ENCODE measurements at places on chromosomes 16 and 17.
A peak's percentile ranks its signal among the peaks of the same experiment; 100 is the strongest.

GRCh38 chr16:9484881-9485280 lies 393.4 kb downstream of the HAPSTR1 start:
- no peak for DNase-seq

DNA sequence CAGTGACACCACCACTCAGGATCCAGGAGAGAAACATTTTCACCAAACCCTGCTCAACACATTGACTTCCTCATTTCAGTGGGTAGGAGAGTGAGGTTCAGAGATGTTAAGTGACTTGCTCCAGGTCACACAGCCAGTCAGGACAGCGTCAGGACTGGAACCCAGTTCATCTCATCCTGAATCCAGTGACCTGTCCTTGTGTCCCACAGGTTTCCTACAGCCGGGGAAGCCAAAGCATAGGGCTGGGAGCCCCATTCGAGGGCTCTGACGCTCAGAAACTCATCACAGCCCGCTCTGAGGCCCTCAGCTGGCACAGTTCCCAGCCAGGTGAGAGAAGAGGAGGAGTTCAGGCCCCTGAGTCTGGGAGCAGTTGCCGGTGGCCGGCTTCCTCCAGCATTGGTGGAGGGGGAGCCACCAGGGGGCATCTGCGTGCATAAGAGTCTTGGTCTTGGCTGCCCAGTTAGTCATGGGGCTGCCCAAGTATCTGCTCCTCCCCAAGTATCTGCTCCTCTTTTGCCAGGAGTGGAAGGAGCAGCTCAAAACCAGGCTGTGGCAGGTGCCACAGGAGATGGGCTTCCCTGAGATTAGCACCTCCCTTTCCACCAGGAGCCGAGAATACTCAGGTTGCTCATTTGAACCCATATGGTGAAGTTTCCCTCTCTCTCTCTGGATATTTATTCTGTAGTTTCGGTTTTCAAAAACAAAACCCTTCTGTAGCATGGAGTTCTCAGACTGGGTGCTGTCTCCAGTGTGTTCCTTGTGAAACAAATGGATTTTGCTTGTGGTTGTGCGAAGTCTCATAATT lies 56.0 kb downstream of the TNFRSF13B start:
- DNase-seq: peak; percentile 42

DNA sequence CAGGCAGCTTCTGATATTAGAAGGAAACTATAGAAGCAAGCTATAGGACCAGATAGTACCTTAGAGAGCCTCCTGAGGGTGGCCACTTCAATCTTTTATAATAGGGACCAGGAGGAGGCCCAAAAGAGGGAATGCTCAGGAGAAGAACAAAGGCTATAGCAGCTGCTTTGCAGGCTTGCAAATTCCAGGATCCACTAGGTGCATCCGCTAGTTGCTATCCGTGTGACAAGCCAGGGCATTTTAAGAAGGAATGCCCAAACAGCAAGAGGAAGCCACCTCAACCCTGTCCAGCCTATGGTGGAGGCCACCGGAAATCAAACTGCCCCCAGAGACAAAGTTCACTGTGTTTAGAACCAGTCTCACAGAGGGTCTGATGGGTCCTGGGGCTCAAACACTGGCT lies 192.6 kb upstream of the KIF2B start:
- DNase-seq: no peak

GRCh38 chr17:68526548-68526947 lies 14.3 kb downstream of the PRKAR1A start:
- DNase-seq: no peak

DNA sequence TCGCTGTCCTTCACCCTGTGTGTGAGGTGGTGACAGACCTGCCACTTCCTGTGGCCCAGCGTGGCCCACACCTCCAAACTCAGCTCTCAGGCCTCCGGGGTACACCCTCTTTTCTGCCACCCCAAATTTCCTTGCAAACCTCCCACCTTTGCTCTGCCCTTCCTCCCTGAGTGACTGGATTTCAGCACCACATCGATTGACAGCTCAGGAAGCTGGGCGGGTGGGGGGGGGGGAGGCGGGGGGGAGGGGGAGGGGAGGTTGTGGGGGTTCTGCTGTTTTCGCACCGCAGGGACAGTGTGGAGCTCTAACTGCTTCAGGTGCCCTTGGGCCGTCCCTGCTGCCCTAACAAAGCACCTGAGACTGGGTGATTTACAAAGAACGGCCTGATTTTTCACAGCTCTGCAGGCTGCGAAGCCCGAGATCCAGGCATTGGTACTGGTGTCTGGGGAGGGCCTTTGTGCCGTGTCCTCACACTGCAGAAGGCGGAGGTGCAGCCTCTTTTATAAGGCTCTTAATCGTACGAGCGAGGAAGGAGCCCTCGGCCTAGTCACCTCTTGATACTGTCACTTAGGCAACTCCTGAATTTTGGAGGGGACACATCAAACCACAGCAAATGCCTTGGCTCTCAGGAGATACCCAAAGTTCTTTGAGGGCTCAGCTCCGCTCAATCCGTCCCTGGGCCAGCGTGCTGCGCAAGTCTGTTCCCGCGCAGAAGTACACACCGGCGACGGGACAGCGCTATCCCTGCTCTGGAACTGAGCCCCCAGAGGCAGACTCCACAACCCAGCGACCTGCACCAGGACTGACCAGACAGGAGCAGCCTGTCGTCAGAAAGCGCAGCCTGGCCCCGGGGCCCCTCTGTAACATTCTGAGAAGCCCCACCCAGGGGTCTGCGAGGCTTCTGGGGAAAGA lies 3.6 kb downstream of the NDUFAF8 start:
- DNase-seq: no peak

DNA sequence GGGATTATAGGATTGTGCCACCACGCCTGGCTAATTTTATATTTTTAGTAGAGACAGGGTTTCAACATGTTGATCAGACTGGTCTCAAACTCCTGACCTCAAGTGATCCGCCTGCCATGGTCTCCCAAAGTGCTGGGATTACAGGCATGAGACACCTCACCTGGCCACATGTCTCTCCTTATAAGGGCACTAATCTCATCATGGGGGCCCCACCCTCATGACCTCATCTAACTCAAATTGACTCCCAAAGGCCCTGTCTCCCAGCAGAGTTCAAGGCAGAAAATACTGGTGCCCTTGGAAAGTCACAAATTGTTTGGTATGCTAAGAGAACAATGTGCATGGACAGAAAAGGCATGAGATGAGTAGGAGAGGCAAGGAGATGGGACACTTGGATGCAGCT lies 49.3 kb upstream of the GRIN2A start:
- DNase-seq: no peak

DNA sequence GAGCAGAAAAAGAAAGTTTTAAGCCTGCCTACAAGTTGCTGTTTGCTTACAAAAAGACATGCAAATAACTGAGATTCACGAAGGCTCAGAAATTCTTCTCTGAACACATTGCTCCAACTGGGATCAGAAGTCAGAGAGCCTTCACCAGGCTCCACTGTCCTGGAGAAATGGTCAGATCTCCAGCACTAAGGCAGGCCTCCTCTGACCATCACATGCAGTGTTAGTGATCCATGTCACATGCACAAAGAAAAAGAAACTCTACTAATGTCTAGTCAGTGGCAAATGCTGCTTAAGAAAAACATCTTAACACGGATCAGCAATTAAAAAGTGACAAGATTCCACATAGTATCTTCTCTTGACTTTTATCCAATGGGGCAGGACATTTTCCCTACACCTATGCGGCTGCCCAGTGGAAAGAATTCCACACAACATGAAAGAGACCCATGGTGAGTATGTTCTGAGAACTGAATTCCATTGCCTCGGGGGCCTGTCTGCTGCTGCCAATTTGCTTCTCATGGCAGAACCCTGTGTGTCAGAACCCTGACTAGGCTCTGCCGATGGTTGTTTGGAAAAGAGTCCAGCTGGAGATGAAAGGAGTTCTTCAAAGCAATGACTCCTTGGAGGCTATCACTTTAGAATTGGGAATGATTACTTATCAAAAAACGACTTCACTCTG lies 96.6 kb downstream of the HIC1 start:
- DNase-seq: no peak

- no peak for DNase-seq
These were observed 13.5 kb upstream of the CACNG4 start for GRCh38 chr17:66950886-66951604.

- no peak for DNase-seq
These were observed 48.1 kb upstream of the GOSR1 start for GRCh38 chr17:30429155-30429554.

- DNase-seq: no peak
These were observed 560 bp downstream of the EFNB3 start for GRCh38 chr17:7705269-7706255.

DNA sequence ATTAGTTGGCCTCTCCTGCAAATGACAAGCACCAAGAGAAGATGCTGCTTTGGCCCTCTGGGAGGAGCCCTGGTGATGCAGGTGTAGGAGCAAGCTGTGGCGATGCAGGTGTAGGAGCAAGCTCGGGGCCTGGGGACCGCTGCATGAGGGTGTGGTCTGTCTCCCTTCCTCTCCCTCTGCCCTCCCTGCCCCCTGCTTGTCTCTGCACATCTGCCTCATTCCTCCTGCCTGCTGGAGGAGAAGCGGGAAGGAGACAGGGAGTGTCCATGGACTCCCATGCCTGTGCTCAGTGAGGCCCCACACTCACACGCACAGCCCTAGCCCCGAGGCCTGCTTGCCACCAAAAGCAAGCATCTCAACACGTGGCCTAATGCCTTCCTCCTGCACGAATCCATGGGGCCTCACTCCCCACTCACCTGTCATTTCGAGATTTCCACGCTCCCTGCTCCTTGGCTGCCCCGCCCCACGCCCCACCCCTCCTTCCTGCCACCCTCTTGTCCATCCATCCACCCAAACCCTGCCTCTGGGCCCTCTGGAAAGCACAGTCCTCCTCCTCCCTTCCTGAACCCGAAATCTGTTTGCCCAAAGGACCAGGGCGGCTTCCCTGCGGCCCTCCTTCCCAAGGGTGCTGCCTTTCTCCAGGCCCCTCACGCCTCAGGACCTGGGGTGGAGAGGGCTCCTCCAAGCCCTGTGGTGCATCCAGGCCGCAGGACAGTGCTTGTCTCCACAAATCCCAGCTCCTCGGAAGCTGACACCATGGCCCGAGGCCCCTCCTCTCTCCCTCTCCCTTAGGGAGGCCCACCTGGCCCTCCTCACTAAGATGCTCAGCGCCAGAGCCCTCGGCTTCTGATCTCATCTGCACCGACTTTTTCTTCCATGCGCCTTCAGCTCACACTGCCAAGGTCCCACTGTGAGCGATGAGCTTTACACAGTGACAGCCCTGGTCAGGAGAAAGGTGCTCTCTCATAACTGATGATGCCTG lies 11.8 kb upstream of the ALDH3A1 start:
- no peak for DNase-seq

GRCh38 chr16:82083710-82084353 lies 48.8 kb downstream of the HSD17B2 start:
- DNase-seq: no peak

DNA sequence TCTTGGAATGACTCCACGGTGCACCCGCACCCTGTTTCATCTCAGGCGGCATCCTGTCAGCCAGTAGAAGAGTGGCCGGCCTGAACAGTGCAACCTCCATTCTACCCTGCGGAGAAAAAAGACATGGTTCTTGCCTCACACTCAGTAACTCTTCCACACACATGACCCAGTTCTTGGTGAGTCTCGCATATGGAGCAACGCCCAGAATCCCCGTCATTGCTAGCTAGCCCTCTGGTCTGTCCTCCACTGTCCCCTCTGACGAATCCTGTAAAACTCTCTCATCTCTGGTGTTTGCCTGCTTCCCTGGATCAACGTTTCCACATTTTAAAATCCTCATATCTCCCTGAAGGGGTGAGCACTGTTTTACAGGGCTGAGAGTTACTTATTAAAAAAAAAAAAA lies 4.2 kb upstream of the RDM1 start:
- DNase-seq: no peak

- no peak for DNase-seq
These were observed 81.0 kb upstream of the TBX2 start for GRCh38 chr17:61318684-61319098.

GRCh38 chr17:57874434-57875289 lies 24.8 kb upstream of the MRPS23 start:
- DNase-seq: no peak

- no peak for DNase-seq
These were observed 223.2 kb downstream of the ZFHX3 start for GRCh38 chr16:72824761-72825160.

GRCh38 chr17:17004251-17004996 lies 32.5 kb upstream of the TNFRSF13B start:
- no peak for DNase-seq

DNA sequence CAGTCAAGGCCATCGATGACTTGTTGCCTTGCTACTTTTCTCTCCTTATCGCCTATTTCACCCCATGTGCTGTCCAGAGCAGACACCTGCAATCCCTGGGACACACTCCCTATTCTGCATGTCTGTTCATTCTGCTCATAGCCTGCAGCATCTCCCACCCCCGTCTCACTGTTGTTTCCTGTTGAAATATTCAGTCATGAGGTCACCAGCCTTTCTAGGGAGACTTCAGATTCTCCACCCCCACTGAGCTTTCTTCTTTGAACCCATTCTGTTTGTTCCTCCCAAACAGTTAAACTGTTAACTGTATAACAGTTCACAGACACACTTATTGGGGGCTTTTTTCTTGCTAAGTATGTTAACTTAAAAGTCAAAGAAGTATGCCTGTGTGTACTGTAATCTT lies 94.4 kb downstream of the AATF start:
- no peak for DNase-seq

DNA sequence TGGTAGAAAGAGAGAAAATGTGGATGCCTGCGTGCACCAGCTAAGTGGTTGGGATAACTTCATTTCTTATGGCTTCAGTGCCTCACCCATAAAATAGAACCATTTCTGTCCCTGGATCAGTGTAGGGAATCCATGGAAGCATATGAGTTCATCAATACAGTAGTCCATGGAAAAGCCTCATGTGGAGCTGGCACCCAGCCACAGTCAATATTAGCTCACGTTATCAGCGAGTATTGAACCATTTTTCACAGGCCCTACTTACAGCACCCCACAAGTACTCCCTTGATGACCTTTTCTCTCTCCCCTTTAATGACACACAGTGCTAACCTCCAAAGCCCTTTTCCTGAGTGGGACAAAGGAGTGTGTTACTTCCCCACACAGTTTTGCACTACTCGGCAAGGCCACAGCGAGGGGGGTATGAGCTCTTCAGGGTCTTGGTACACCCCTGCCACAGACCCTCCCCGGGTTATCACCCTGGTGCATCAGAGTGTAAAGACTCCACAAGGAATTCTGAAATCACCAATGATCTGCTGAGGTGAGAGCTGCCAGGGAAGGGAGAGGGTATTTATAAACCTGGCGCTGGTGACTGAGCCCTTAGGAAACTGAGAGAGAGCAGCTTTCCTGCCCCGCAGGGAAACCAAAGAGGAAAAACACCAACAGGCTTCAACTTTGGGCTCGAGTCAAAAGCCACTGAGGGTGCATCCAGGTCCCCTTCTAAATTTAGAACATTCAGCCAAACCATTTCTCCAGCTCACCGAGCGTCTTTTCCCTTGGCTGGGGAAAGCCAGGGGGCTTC lies 36.9 kb downstream of the DYNLRB2 start:
- DNase-seq: no peak

All from activated CD4-positive, alpha-beta T cell treated with anti-CD3 and anti-CD28 coated beads, Interleukin-10, Interleukin-2, amounts not matched to agents 100 ng/mL and 50 ng/mL, durations not matched to agents 16 hours and 8 hours (primary cell).